ENCODE measurements at places on chromosomes 7 and 10.

GRCh38 chr7:39810710-39811109, 139.3 kb upstream of the CDK13 start:
- no peak for DNase-seq

DNA sequence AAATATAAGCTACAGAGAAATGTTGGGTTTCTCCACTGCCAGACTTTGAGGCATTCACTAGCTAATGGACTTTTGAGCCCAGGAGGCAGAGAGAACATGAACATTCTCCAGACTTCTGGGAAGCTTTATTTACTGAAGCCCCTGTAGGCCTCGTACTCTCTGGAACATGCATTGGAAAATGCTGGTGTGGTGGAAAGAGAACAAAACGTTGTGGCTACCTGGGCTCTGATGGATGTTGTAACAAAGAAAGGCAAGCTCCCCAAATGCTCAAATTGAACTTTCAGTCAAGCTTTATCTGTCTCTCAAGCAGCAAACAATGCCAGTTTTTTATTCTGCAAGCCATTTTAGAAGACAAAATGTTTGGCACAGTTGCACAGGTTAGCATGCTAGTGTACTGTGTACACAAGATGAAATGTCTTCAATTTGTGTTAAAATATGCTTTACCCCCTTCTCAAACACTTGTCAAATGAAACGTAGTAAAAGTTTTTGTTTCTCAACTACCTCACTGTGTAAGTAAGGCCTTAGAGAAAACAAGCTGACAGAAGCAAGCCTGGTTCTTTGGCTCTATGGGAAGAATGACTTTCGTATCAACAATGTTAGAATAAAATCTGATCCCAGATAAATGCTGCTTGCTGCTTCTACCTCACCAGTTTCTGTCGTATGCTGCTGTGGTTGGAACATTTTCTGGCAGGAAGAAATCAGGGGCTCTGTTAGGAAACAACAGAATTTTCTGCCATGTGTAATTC, 71.0 kb upstream of the CC2D2B start:
- no peak for DNase-seq

DNA sequence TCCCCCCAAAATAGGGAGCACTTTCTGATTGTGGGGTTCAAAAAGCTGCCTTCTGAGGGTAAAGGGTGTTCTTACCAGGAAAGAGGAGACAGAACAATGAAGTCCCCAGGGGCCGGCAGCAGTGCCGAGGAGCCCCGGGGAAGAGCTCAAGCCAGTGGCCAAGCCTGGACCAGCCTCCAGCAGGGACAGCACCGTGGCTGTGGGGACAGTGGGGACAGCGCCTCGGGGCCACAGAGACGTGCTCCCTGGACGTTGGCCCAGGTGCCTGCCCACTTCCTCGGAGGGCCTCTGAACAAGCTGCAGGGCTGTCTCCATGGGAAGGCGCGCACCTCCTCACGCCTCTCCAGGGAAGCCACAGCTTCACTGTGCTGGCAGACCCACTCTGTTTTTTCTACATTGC, 312.6 kb downstream of the PTPRN2 start:
- DNase-seq, result no peak

DNA sequence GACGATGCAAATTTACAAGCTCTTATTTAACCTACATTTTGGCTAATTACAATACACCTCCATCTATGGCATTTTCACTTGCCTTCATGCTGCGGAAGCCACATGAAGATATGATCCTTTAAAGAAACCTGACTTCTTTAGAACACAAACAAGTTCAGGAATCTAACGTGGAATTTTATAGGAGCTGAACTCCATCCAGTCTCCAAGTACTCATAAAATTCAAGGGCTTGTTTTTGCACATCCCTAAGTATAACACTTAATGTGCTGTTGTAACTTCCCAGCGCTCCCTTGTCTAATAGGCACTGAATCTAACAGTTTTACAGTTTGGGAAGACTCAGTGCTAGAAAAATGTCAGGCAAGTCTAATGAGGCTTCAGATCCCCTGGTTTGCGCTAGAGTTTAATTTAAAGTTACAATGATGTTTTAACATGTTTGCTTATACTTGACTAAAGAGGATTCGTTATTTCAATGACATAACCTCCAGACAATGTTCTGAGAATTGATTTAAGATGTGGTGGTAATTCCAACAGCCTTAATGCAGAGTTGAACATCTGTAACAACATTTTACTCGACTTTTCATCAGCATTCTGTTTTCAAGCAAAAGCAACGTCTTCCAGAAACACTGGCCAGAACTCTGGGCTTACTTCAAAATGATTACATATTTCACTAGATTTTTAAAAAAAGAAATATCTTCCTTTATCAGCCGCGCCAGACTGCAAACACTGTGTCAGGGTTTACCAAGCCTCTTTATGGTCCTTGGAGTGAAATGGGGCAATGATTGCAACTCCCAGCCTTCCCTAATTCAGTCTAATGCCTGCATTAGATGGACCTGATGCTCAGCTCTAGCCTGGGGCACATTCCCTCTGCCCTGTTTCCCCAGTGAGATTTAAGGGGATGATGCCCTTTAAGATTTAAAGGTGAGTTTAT, 664.3 kb downstream of the KCNMA1 start:
- DNase-seq, result no peak

DNA sequence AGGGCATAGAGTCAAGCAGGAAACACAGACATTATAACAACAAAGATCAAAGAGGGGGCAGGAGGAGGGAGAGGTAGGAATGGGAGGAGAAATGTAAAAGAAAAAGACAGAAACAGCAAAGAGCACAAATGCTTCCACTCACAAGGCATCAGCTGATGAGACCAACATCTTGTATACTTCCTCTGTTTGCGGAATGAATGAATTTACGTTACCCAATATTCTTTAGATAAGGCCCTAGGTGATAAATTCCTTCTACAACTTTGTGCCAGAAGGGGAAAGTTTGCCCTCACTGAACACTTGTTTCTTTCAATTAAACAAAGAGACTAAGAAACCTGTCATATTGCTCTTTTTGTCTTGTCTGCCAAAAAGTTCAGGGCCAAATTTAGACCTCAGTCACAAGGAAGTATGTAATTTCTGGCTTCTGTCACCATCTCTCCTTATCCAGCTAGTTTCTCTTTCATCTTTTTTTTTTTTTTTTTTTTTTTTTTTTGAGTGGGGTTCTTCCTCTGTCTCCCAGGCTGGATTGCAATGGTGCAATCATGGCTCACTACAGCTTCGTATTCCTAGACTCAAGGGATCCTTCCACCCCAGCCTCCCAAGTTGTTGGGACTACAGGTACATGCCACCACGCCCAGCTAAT, 116.4 kb upstream of the NANOS1 start:
- DNase-seq, result no peak

DNA sequence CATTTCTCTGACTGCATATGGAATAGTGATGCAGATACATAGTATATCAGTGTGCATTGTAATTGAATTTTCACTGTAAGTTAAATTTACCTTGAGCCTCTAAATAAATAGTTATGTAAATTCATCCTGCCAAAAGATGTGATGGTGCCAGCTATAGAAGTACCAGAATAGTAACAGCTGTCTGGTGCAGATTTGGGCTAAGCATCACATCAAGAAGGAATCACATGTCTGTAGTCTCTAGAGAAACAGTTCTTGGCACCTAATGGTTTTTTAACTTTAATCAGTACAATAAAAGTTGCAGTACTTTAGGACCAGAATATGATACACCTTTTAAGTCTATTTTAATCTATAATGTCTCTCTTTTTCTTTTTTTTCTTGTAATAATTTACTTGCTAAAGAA, 17.4 kb downstream of the PLEKHA1 start:
- no peak for DNase-seq

DNA sequence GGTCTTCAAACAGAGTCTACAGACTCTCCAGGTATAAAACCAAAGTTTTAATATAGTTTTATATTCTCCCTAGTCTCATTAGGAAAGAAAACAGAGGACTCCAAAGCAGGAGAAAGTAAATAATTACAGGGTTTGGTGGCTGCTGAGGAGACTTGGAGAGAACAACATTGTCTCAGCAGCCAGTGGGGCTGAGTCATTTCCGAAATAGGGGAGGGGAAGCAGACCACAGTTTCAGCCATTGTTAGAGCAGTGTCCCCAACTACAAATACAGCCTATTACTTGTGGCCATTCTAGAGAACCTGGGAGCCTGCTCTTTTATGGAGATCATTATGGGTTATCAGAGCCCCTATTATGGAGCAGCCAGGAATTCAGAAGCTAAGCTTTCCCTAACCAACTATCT, 44.2 kb upstream of the A1CF start:
- no peak for DNase-seq

DNA sequence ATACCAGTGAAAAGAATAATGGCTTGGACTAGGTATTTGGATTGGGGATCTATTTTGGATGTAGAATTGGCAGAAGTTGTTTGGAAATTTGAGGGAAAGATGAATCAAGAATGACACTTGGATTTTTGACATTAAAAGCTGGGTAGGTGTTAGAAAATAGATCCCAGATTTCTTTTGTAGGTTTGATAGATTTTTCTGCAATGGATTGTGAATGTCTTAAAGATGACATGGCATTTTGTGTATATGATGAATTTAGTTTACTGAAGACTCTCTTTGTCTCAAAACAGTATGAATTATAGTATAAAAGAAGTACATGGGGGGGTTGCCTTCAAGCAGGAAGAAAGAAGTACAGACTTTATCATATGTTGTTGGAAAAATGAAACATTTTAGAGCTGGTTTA, 75.8 kb downstream of the MPLKIP start:
- no peak for DNase-seq

DNA sequence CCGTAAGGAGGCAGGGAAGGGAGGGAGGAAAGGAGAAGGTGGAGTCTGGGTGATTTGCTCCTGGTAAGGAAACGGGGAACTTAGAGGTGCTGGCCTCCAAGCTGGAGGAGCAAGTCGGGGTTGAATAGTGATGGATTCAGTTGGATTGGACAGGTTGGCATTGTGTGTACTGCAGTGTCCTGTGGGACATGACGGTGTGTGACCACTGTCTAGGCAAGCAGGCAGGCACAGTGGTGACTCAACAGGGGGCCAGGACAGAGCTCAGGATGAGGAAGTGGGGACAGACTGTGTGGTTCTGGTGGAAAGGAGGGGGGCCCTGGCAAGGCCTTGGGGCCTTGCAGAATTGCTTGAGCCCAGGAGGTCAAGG, 48.8 kb downstream of the COL26A1 start:
- DNase-seq, result no peak

DNA sequence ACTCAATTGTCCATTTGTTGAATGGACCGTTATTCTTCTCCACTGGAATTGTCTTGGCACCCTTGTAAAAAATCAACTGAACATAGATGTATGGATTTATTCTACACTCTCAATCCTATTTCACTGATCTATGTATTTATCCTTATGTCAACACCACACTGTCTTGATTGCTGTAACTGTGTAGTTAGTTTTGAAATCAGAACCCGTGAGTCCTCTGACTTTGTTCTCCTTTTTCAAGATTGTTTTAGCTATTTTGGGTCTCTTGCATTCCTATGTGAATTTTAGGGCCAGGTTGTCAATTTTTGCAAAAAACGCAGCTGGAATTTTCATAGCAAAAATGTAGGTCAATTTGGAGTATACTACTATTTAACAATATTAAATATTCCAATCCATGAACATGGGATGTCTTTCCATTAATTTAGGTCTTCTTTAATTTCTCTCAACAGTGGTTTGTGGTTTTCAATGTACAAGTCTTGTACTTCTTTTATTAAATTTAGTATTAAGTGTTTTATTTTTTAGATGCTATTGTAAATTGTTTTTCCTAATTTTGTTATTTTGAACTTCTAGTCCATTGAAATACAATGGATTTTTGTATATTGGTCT, 10.0 kb downstream of the CAMK2B start:
- DNase-seq, result no peak

GRCh38 chr10:101969412-101969922, 86.5 kb downstream of the ARMH3 start:
- no peak for DNase-seq

DNA sequence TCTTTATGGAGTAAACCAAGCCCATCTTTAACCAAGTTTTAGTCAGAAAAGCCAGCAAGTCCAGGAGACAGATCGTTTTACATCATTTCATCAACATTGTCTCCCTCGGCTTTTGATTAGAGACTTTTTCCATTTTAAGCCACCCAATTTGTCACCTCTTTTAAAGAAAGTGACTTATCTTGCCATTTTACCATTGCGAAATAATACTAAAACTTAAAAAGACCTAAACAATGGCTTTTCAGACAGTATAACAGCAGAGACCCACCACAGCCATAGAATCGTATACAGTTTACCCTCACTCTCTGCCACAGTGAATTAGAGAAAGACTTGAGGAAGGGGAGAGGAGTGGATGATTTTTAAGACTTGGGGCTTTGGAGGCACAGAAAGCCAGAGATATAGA, 359.7 kb upstream of the C7orf33 start:
- no peak for DNase-seq

GRCh38 chr10:19970717-19971116, 154.5 kb downstream of the PLXDC2 start:
- no peak for DNase-seq

- no peak for DNase-seq
These were observed 132.2 kb downstream of the TCERG1L start for GRCh38 chr10:131179361-131179760.

GRCh38 chr10:125455431-125455830, 227.5 kb downstream of the TEX36 start:
- no peak for DNase-seq

DNA sequence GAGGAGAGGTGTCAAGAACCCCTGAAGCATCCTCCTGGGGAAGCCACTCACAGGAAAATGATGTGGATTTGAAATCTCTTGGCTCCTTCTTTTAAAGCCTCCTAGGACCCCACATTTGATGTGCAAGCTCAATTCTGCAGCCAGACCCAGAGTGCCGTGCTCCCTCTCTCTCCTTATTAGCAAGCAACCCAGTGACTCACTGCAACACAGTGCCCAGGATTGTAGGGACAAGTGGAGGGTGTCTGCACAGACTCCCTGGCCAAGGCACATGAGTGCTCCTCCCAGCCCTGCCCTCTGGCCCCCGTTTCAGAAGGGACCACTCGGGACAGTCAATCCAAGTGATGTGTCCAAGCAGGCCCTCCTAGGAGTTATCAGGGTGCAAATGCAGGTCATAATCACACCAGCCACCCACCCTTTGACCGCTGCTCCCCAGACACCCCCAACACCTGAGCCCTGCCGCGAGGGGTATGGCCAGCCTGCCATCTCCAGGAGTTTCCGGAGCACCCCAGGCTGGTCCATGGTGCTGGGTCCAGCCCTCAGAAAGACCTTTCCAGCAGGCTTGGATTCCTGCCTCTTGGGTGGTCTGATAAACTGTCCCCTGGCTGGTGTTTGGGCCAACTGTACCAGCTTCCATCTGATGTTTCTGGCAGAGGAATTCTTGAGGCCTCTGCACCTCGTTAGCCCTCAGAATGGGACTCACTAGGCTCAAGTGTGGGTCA, 54.5 kb upstream of the CXCL12 start:
- no peak for DNase-seq

Data from HS-27A (cell line).